ENCODE measurements at places on chromosomes 6 and 20.

DNA sequence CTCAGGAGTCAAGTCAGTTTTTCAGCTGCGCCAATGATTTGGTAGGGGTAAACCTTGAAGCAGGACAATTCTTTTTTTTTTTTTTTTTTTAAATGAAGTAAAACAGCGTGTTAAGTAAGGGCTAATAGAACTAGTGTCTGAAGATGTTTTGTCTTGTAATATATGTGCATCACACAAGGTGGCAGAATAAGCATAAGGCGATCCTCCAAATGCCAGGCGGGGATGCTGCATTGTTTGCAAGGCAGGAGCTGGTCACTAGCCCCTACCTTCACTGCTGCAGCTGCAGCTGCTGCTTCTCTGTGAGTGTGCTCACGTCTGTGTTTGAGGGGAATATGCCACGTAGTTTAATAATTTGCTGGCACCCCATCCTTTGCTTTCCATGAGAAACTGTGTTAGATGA, 272.7 kb upstream of the MAP3K7 start:
- no peak for DNase-seq

DNA sequence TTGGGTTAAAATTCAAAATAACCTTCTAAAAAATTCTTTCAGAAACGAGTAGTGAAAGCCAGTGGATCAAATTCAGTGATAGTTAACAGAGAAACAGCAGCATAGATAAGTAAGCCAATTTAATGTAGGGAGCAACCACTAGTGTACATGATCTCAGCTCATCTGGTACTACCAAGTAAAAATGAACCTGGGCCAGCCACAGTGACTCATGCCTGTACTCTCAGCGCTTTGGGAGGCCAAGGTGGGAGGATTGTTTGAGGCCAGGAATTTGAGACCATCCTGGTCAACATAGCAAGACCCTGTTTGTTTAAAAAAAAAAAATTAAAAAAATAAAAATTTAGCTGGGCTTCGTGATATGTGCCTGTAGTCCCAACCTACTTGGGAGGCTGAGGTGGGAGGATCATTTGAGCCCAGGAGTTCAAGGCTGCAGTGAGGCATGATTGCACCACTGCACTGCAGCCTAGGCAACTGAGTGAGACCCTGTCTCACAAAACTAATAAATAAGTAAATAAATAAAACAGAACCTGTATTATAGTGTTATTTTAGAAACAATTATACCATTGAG, 32.4 kb downstream of the CBFA2T2 start:
- no peak for DNase-seq

GRCh38 chr6:63444768-63445167, 125.0 kb upstream of the LGSN start:
- DNase-seq = no peak

- no peak for DNase-seq
These were observed 54.9 kb downstream of the TENT5A start for GRCh38 chr6:81697559-81697958.

DNA sequence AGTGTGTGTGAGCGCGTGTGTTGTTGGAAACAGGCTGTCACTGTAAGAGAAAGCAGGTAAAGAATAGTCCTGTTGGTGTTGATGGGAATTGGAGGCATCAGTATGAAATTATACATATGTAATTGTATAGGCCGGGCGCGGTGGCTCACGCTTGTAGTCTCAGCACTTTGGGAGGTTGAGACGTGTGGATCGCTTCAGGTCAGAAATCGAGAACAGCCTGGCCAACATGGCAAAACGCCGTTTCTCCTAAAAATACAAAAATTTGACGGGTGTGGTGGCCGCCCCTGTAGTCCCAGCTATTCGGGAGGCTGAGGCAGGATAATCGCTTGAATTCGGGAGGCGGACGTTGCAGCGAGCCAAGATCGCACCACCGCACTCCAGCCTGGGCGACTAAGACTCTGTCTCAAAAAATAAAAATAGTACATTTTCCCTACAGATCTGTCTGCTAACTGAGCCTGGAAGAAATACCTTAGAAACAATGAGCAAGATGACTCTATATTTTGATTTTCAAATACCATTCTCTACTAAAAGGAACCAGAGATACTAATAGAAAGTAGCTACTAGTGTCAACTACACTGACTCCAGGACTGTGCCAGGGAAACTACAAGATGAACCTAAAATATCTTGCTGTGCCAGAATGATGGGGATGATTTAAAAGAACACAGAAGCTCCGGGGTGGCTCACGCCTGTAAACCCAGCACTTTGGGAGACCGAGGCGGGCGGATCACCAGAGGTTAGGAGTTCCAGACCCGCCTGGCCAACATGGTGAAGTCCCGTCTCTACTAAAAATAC, 110.8 kb downstream of the TRIM27 start:
- no peak for DNase-seq

GRCh38 chr6:151018911-151019782, 153.6 kb downstream of the MTHFD1L start:
- DNase-seq = no peak
